Epithelial cell of proximal tubule (primary cell): ENCODE measurements at places on chromosomes 5 and 9. TPM values are rescaled to one million over a fixed set of nuclear protein-coding genes. Genes with fewer than 3 reads are reported as not detected.

DNA sequence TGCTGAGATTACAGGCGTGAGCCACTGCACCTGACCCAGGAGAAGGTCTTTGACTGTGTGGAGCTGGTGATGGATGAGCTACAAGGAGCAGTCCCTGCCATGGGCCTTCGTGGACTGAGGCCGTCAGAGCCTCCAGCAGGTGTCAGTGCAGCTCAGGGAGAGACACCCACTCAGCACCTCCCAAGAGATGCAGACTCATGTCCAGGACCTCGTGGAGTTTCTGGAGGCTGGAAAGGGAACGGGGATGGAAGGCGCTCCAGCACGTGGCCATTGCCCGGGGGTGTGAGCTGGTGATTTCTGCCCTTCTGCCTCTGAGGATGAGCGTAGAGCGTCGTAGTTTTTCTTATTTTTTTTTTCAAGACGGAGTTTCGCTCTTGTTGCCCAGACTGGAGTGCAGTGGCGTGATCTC, 9.5 kb downstream of the TOR4A start:
- DNase-seq = no peak

Gene C7
- total RNA-seq = not detected in 2 replicates

Gene PCDHAC1
- not detected in 2 replicates for total RNA-seq

- no peak for DNase-seq
These were observed 138.3 kb downstream of the OSTF1 start for GRCh38 chr9:75226403-75227139.

GRCh38 chr5:36392186-36392585, 90.5 kb upstream of the RANBP3L start:
- DNase-seq = no peak

Gene DYNC2I2
- 121 TPM in 2 replicates for total RNA-seq

Gene SAXO1
- total RNA-seq = not detected in 2 replicates

GRCh38 chr5:74113196-74113540, 487.2 kb downstream of the ARHGEF28 start:
- no peak for DNase-seq

Gene SLC34A3
- 0.07 TPM in 1 of 2 replicates, not detected in the other for total RNA-seq

DNA sequence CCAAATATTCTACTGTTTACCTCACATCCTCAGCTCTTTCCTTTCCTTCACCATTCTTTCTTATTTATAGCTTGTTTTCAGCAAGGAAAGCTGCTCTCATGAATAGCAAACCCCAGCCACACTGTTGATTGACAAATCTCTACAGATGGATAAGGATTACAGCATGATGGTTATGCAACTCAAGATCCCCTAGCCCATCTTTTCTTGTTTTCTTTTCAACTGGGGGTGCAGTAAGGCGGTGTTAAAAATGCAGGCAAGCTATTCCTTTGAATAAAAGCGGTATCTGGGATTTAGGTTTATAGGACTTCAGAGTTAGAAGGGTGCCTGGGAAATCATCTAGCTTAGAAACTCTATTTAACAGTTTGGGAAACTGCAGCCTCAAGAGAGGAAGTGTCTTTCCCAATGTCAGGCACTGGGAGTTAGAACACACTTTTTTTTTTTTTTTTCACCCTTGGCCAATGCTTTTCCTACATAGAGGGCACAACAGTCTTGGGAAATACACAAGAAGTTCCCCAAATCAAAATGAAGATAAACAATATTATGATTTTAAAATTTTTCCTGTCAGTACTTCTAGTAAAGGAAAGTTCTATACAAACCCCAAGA, 2.6 kb downstream of the SPARC start:
- DNase-seq = no peak

- DNase-seq = no peak
These were observed 239.3 kb upstream of the SEMA6A start for GRCh38 chr5:116813906-116814305.

DNA sequence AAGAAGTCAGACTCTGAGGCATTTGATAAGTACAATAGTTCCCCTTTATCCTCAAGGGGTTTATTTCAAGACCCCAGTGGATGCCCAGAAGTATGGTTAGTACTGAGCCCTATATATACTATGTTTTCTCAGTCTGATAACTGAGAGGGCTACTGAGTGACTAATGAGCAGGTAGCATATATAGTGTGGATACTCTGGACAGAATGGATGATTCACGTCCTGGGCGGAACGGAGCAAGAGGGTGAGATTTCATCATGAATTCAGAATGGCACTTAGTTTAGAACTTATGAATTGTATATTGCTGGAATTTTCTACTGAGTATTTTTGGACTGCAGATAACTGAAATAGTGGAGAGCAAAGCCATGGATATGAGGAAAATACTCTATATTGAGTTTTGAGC, 457.6 kb downstream of the PLK2 start:
- no peak for DNase-seq

Gene RNF208
- total RNA-seq = 0.22 and 1.5 TPM in 2 replicates

Gene CXCL14
- total RNA-seq = 0.06 and 0.14 TPM in 2 replicates

Gene TAF11L10
- total RNA-seq = not detected in 2 replicates

GRCh38 chr9:117528225-117528624, 113.4 kb upstream of the ASTN2 start:
- DNase-seq = no peak

- DNase-seq = no peak
These were observed 180.7 kb upstream of the PPP1R2B start for GRCh38 chr5:156669416-156669815.

DNA sequence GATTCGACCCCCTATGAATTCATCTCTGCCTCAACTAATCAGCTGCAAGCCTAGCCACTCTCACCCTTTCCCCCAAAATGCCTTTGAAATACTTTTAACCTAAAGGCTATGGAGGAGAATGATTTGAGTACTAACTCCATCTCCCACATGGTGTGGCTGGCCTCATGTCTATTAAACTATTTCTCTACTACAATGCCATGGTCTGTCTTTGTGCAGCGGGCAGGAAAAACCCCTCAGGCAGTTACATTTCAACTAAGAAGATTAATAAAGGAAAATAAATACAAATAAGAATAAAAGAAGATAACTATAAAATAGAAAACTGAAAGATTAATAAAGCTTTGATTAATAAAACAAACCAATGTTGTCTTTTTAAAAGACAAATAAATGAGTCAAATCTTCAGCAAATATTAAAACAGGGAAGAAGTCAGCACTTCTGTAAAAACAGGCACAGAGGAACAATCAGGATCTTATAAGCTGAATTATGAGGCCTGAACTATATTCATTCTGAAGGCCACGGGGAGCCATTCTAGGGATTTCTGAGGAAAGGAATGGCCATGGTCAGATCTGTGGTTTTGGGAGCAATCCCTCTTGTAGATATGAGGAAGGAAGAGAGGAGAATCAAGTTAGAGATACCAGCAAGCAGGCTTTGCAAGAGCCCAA, 116.1 kb upstream of the SLC12A2 start:
- no peak for DNase-seq

- no peak for DNase-seq
These were observed 122.4 kb upstream of the GAS1 start for GRCh38 chr9:87069690-87070089.

Gene MEIKIN
- total RNA-seq = not detected in 2 replicates

GRCh38 chr5:9502050-9502834, 43.6 kb downstream of the SEMA5A start:
- DNase-seq = no peak

GRCh38 chr9:36407122-36407723, 7.2 kb upstream of the RNF38 start:
- DNase-seq = no peak

Gene ANKRD18B
- 3.1 and 3.4 TPM in 2 replicates for total RNA-seq

Gene TRIM36
- 3.9 and 4.8 TPM in 2 replicates for total RNA-seq
